ENCODE measurements at places on chromosomes 5 and 9.
A peak's percentile ranks its signal among the peaks of the same experiment; 100 is the strongest.

- no peak for DNase-seq
These were observed 11.1 kb upstream of the S100Z start for GRCh38 chr5:76838481-76839261.

GRCh38 chr9:4657426-4658159 is 4.5 kb upstream of the PLPP6 start:
- DNase-seq: no peak

- DNase-seq: no peak
These were observed 72.6 kb downstream of the SMARCA2 start for GRCh38 chr9:2087500-2088313.

- DNase-seq: no peak
These were observed 181.0 kb upstream of the NFIL3 start for GRCh38 chr9:91604451-91605179.

- no peak for DNase-seq
These were observed 19.6 kb upstream of the LAMC3 start for GRCh38 chr9:130989391-130989790.

GRCh38 chr5:33556330-33557328 is 115.9 kb downstream of the TARS1 start:
- no peak for DNase-seq

GRCh38 chr9:28301281-28301680 is 728.0 kb upstream of the C9orf72 start:
- DNase-seq: no peak

GRCh38 chr5:59268756-59269415 is 624.6 kb downstream of the PDE4D start:
- DNase-seq: no peak

- DNase-seq: no peak
These were observed 275.5 kb downstream of the GLIS3 start for GRCh38 chr9:4024281-4024777.

GRCh38 chr5:37954561-37954960 is 114.7 kb upstream of the GDNF start:
- no peak for DNase-seq

DNA sequence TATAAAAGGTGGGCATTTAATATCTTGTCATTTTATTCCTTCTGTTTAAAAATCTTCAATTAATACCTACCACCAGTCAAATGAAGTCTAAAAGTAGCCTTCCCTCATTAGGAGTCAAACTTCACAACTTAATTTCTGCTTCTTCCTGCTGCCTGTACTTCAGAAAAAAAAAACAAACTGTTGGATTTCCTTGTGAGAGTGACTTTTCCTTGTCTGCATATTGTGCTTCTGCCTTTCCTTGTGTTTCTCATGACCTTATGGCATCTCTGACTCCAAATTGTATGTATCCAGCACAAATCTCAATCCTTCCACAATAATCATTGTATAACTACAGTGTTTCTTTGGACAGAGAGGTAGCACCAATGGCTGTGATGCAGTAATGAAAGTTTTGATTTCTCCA is 32.1 kb downstream of the GRAMD2B start:
- DNase-seq: no peak

GRCh38 chr5:173123416-173123815 is 20.9 kb upstream of the BNIP1 start:
- no peak for DNase-seq

DNA sequence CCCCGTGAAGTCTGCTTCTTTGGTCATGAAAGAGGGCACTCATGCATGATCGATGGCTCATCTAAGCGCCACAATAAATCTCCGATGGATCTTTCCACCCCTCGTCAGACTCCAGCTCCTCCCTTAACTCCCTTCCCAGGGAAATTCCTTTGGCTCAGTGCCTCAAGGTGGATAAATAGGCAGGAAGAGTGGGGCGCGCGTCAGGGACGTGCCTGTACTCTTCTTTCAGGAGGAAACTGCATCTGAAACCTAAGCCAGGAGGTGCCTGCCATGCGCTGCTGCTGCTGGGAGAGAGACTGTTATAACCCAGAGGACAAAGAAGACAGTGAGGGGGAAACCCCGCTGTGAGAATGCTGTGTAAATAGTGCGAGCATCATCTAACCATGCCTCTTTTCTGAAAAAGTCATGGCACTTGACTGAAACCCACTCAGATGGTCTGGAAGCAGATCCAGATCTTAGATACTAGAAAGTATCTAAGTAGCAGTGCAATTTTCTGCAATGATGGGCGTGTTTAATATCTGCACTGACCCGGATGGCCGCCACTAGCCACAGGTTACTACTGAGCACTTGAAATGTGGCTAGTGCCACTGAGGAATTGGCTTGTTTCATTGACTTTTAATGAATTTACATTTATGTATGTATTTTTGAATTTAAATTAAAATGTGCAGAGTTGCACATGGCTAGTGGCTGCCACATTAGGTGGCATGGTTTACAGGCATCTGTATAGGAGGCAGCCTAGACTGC is 120.3 kb upstream of the BASP1 start:
- DNase-seq: no peak

DNA sequence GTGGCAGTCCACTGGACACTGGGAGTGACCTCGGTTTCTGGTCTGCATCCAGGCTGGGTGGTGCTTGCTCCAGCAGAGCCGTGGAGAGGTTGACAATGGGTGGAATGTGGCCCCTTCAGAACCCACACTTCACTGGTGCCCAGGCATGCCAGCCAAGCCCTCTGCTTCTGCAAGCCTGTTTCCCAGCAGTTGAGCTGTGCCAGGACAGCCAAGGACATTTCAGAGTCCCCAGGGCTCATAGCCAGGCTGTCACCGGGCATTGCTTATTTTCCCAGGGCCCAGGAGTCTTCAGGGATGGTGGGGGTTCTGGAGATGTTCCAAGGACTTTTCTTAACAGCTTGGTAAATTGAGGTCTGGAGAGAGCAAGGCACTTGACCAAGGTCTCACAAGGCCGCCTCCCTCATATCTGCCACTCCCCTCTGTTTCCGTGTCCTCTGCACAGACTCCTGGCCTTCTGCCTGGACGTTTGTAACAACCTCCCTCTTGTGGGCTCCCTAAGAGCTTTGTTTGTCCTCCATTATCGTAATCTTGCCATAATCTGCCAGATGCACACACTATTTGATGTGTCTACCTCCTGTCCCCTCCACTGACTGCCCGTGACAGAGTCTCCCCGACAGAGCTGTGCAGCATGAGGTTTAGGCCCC is 3.8 kb upstream of the NDST1 start:
- no peak for DNase-seq

GRCh38 chr9:121939643-121940042 is 153.5 kb downstream of the TTLL11 start:
- no peak for DNase-seq

GRCh38 chr5:73256012-73256411 is 83.0 kb downstream of the TMEM174 start:
- no peak for DNase-seq

GRCh38 chr5:72107901-72108201 is 576 bp downstream of the MAP1B start:
- DNase-seq: peak; percentile 40

DNA sequence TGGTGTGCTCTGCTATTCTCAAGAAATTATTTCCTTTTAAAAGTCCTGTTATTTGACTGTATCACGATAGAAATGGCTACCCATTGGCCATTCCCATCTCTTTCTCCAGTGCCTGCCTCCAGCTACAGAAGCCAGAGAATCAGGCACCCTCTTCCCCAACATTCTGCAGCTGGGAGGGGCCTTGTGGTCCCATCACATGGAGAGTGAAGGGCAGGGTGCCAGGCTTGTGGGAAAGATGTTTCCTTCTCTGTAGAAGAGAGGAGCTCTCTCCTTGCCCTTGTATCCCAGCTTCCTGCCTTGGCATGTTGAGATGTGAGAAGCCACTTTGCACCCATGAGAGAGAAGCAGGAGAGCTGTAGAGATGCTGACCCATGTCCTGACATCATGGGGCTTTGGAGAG is 465.0 kb downstream of the MTRR start:
- DNase-seq: no peak

- no peak for DNase-seq
These were observed 2.4 kb upstream of the TPRN start for GRCh38 chr9:137202966-137203365.

DNA sequence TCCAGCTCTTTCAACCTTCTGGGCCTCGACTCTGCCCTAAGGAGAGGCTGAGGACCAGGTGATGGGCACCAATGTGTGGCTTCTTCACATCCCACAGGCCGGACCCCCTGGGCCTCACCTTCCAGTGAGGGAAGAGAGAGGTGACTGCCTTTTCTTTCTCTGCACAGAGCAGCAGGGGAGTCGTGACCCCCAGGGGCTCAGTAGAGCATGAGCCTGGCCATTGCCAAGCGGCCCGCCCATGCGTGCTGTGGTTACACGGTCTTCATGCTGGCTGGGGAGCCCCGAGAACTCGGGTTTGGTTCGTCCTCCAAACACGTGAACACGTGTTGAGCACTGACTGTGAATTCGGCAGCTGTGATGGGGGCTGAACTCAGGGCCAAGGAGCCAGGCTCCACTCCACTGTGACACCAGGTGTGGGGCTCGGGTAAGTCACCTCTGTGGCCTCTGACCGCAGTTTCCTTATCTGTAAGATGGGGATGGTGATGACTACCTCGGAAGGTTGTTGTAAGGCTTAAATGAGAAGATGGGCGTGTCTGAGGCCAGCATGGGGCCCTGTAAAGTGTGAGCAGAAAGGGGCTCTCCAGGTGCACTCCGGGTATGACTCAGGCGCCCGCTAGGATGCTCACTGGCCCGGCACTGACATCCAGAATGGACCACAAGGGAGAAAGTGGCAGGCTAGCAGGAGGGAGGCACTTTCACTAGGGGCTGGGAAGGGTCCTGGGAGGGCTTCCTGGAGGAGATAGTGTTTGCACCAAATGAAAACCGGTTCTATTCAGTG is 13.4 kb upstream of the GRHPR start:
- peak; percentile 81 for DNase-seq

- no peak for DNase-seq
These were observed 772.7 kb downstream of the PRELID2 start for GRCh38 chr5:145062280-145063062.

GRCh38 chr5:125503946-125504345 is 757.5 kb upstream of the ZNF608 start:
- no peak for DNase-seq

GRCh38 chr5:54964405-54964804 is 21.0 kb downstream of the ESM1 start:
- DNase-seq: no peak

DNA sequence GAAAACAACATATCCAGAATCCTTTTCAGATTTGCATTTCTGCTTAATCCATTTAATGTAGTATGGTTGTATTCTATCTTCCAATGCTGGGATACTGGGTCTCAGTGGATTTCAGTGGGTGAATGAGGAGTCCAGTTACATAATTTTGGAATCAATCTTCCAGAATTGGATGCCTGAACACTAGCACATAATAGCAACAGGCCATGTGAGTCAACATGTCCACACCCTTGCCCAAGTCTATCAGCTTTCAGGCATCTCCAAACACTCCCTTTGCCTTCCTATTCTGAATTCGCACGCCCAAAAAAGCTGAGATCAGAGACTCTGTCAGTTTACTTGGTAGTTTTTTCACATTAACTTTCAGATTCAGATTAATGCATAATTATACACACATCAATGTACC is 202.6 kb downstream of the TSSK1B start:
- DNase-seq: no peak

- DNase-seq: no peak
These were observed 1.2 kb upstream of the DMRT1 start for GRCh38 chr9:840343-840742.

- no peak for DNase-seq
These were observed 112.7 kb upstream of the ITGA1 start for GRCh38 chr5:52674815-52675545.

GRCh38 chr5:84642795-84643194 is 258.1 kb upstream of the EDIL3 start:
- DNase-seq: no peak

DNA sequence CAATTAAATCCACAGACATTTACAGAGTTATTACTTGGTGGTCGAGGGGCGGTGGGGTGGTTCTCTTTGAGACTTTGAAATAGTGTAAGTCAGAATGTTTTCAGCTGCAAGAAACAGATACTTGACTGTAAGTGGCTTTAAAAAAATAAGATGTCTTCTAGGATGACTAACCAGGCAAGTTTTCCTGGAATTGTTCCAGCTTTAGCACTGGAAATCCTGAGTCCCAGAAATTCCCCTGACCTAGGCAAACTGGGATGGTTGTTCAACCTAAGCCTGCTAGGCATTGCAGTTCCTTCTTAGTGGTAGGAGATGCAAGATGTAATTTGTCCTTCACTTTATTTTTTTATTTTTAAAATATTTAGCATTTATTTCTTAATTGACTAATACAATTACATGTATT is 169.5 kb upstream of the POC5 start:
- DNase-seq: no peak

DNA sequence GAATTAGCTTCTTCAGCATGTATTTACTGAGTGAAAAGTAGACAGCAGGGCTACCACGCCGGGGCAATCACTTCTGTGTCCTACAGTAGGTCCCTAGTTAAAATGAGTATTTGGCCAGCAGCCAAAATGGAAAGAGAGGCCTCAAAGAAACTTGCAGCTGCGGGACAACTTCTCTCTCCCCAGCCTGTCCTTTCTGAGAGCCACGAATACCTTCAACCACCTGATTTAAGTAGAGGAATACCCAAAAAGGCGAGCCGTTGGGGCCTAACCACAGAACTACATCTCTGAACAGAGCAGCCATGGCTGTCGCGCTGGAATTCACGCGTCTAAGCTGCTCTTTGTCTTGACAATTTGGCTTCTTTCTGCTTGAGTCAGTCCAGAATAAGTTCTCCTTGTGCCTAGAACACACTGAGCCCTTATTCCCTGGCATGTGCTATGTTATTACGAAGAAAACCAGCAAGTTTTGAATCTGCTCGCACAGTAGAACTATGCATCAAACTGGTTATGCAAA is 43.8 kb upstream of the GOLPH3 start:
- DNase-seq: no peak

DNA sequence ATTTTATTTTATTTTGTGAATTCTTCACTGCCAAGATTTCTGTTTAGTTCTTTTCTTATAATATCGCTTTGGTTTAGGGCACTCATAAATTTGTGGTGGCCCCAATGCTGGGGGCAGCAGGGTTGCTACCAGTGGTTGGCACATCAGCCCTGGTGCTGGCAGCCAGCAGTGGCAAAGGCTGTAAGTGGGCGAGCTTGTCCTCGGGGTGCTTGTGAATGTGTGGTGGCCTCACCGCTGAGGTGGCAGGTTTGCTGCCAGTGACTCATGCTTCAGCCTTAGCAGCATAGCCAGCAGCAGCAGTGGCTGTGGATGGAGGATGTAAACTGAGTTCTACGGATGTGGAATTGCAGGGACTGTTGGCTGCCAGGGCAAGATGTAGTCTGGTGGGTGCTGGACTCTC is 262.9 kb upstream of the DMAC1 start:
- no peak for DNase-seq

DNA sequence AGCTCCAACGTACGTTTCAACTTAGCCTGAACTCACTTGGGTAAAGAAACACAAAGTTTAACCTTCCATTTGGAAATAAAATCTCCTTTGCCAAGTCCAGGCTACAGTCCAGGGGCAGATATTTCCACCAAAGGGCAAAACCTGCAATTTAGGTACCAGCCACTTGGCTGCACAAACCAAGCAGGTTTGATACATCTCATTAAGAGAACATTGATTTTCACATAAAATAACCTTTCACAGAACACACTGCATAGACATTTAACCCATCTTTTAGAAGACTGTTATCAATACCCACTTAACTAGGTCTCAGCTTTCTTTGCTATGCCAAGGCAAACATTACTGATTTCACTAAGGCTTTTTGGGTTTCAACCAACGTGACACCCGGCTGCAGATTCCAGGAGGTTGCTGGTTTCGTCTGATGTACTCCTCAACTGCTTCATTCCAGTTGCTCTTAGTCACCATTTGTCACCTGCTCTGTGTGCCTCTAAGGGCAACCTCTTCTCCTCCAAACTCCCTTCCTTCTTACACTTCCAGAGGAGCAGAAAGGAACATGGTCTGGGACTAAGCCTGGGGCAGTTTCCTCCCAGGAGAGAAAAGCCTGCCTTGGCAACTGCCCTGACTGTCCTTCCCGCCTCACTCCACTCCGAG is 67.1 kb downstream of the EPB41L4B start:
- no peak for DNase-seq

All from activated T-cell treated with anti-CD3 and anti-CD28 coated beads, Interleukin-2, amount 50 U/mL, for 48 hours (primary cell).